Ecto neural progenitor cell (in vitro differentiated cells): ENCODE measurements at places on chromosomes 13 and 19.

DNA sequence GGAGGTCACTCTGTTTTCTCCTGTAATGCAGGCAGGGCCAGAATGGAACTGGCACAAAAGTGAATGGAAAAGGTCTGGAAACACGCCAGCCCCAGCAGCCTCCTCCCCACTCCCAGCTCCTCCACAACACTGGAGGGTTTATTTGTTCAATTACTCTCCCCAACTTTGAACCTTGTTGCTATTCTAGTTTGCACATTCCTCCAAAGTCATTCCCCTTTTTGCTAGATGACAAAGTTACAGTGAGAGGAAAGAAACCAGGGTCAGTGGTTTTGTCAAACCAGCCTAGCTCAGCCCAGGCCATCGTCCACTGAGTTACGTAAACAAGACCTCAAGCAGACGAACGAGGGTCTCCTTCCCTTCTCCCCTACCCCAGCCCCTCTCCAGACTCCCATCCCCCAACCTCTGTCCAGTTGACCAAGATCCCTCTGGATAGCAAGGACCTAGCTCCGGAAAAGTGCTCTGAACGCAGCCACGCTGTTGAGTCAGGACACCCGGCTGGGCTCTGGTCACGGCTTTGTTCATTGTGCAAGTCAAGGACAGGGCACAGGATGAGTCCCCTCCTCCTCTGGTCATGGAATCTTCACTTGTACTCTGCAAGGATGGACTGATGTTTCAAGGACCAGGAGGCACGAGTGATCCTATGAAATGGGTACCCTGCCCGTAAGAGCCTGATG is 180.0 kb downstream of the USP12 start:
- DNase-seq, result no peak

DNA sequence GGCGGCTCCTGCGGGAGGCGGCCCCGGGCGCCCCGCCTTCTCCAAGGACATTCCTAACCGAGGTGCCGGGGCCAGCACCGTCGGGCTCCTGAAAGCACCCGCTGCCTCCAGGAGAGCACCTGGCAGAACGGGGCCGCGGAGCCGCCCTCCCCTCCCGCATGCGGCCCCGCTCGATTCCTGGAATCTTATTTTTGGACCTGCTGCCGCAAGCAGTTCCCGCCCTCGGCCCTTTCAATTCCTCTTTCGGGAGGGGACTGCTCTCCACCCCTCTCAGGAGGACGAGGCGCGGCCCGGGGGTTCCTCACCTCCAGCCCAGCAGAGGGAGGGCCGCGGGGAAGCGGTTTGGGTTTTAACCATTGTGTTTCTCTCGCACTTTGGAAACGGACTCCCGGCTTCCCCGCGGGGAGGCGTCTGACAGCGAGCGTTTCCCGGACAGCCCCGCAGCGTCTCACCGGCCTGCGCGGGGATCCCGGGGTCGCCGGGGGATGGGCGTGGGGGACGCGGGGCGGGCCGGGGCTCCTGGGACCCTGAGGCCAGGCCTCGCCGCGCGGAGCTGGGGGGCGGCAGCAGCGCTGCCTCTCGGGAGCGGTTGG is 849 bp downstream of the GAS6 start:
- DNase-seq, result peak; percentile 72

- no peak for DNase-seq
Measured at GRCh38 chr19:19276851-19277250, 3.8 kb upstream of the TM6SF2 start.

DNA sequence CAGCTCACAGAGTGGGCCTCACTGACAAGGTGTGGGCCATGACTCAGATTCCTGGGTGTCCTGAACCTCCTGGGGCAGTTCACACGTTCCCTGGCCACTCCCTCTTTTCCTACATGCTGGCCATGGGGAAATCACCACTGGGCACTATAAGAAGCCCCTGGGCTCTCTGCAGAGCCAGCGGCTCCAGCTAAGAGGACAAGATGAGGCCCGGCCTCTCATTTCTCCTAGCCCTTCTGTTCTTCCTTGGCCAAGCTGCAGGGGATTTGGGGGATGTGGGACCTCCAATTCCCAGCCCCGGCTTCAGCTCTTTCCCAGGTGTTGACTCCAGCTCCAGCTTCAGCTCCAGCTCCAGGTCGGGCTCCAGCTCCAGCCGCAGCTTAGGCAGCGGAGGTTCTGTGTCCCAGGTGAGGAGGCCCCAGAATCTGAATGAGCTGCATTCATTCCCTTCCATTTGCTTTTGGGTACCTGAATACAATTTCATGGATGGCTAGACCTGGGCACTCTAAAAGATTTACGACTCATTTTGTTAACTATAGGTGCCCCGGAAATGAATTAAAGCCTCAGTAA is at the start of gene OLFM4:
OLFM4 (plus strand) TSS at position 177 of the 567 bp plus-strand sequence; CDS start at position 201, 24 bp downstream.
- no peak for DNase-seq

DNA sequence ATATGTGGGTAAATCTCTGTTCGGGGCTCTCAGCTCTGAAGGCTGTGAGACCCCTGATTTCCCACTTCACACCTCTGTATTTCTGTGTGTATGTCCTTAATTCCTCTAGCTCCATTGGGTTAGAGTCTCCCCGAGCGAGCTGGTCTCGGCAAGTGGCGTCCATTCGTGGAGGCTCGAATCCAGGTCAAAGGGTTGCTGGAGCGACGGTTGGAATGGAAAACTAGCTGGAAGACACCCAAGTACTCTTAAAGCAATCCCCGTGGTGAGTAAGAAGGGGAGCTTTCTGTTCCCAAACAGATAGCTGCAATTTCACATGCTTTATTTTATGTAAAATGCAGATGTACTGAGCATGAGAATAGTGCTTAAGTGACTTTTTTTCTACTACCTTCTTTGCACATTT is 277.5 kb upstream of the SGCG start:
- DNase-seq, result no peak

DNA sequence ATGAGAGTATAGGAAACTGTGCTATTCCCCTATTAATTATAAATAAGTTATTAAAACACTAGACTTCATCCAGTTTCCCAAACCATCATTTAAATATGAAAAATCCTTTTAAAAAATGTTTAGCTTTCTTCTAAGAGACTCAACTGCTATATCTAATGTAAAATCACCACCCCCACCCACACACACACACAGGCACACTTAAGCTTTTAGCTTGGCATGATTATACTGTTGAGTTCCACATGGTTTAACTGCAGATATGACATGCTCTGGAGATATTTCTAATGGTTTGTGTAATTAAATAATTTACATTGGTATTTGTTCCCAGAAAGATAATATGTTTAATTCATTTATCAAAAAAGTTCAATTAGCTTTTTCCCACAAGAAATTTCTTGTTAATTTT is 1700.1 kb upstream of the SLC10A2 start:
- DNase-seq, result no peak
